ENCODE measurements at places on chromosomes 11 and 22.

DNA sequence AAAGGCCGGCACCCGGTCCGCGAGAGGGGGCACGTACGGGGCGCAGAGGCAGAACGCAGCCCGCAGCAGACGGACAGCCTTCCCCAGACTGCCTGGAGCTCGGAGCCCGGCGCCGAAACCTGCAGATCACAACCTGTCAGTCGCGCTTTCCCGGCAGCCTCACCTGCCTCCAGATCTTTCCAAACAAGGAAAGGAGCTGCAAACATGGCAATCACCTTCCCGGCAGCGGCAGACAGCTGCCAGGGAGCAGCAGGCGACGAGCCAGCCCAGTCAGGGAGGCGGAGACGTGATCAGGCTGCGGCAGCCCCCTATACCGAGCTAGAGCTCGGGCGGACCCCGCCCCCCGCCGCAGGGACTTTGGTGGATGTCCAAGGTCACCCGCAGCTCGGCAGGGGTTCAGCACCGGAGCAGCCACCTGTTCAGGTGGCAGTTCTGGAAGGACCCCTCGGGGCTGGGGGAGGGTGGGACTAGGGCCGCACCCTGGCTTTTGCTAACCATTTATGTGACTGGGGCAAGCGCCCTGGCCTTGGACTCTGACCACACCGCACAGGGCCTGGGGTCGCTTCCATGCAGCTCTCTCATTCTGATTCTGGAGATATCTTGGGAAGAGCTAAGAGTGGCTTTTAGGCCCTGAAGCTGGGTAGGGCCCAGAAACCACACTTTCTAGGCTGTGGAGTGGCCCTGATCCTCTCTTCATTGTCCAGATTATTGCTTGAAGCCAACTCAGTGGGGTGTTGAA is 143.8 kb downstream of the NECTIN1 start:
- no peak for DNase-seq

GRCh38 chr11:94835594-94835927 is 67.4 kb downstream of the AMOTL1 start:
- peak; percentile 29 for DNase-seq

- no peak for DNase-seq
Observed at GRCh38 chr22:38837414-38837928, 6.4 kb downstream of the NPTXR start.

DNA sequence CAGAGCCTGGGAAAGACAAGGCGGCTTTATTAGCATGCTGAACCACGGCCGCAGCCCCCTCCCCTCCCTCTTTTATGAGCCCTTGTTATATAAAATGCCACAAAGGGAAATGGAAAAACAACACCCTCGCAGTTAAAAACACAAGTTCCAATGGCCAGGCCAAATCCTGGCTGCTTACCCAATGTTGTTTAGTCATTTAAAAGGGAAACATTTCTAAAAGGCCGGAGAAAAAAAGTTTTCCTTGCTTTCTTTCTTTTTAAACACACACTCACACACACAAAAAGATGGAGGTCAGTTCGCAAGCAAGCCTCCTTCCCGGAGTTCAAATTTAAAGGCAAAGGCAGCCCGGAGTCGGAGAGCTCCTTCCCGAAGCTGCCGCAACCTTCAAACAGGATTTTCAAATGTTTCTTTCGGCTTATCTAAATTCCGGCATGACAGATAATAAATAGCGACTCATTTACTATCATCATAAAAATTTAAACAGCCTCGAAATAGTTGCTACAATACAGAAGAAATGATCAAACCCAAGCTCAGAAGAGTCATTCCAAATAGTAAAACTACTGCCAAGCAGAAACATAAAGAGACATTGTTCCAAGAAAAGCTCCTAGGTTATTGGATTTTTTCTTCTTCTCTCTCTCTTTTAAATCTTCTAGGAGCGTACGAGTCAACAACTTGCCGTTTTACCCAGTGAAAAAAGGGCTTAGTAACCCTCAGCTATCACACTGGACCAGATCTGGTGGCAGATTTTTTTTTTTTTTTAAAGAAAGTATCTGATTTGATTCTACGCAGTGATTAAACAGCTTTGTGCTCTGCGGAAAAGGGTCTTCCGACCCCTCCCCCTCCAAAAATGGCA is 3.5 kb downstream of the PHF21B start:
- no peak for DNase-seq

DNA sequence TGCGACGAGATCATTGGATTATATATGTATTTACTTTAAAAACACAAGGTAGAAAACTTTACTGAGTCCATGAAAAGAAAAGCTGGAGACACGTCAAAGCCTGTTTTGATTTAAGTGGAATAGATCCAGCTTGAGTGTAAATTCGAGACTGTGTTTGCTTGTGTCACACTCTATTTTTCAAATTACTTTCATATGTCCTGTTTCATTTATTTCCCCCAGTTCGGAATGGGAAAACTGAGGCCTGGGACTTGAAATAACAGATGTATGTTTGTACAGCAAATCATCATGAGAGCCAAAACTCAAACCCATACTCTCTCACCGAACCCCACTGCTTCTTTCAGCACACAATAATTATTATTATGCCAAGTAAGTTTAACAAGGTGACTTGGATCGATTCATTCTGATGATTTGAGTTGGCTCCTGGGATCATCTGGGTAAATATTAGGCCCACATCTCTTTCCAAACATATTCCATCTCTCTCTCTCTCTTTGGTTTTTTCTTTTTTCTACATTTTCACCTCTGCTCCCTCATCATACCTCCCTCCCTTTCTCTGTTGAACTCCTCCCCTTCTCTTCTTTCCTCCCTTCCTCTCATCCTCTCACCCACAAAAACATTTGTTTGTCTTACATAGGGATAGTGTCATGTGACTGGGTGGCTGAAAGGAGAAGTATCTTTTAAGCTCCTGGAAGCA is 21.2 kb downstream of the FZD4 start:
- no peak for DNase-seq

DNA sequence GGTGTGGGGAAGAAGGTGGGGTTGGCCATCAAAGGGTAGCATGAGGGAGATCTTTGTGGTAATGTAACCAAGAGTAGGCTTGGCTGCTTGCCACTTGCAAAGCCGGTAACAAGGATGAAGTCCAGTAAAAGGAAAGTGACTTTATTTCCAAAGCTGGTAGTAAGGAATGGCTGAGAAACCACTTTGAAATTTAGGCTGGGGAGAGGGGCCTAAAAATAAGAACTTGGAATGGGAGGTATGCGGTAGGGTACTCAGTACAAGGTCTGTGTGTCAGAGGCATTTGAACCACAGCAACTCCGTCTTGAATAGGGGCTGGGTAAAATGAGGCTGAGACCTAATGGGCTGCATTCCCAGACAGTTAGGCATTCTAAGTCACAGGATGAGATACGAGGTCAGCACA is 216.0 kb upstream of the ISX start:
- peak; percentile 57 for DNase-seq

- DNase-seq: no peak
Observed at GRCh38 chr11:43575913-43576310, 104.6 kb upstream of the HSD17B12 start.

DNA sequence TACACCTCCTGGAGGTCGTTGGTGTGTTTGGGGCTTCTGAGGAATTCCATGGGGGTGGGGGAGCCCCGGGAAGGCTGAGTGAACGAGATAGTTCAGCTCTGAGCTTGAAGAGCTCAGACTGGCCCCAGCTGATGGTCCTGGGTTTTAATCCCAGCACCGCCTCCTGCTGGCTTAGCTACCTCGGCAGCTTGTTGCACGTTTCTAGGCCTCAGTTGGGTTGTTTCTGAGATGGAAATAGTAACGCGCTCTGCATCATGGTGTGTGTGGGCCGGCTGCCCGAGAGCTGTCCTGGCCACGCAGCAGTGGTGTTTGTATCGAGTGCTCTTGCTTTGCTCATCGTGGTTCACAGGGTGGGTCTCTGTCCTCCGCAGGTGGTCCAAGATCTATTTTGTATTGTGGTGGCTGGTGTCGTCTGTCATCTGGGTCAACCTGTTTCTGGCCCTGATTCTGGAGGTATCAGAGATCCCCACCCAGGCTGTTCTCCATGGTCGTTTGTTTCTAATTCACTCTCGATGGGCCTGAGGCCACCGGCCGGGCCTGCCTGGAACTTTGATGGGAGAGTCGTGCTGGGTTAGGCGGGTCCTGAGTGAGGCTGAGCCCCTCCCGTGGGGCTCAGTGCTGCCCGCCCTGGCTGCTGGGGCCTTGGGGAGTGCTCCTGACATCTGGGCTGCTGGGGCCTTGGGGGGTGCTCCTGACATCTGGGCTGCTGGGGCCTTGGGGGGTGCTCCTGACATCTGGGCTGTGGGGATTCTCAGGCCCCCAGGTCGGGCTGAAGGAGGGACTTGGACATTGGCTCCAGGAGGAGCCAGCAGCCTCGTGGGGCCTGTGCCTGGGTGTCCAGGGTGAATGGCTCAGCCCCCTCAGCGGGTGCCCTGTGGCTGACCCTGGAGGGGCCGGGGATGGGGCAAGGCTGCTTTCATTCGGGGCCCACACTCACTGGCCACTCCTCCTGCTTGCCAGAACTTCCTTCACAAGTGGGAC is 37.7 kb downstream of the TPCN2 start:
- no peak for DNase-seq

DNA sequence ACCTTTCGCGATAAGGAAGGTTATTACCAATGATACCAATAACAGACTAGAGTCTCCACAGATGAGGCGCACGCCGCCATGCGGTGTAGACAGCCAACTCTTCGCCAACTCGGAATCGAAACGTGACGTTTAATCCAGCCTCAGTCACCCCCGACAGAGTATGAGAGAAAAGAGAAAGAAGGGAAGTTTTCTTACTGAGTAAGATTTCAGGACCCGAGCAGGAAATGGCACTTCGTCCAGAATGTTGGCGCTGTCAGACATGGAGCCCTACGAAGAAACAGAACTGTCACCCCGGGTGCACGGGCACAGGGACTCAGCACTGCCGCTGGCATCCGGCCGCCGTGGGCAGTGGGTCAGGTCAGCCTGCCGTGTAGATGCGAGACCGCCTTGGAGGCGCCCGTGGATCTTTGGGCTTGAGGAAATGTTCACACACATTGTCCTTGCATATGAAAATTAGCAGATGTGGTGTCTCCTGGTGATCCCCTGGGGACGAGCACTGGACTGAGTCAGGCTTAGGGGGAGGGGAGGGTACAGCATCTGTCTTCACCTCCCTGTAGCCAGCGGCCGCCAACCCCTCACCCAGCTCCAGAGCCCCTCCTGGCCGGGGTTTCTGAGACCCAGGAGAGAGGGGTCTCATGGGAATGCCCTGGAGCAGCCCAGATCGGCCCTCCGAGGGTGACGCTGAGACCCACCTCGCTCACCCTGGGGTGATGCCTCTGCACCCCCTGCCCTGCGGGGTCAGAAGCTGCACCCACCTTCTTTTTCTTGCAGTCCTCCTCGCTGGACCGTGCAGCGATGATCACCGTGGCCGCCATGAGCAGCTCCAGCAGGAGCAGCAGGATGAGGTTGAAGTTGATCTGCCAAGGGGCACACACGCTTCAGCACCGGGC is 8.3 kb downstream of the MLC1 start:
- DNase-seq: no peak

DNA sequence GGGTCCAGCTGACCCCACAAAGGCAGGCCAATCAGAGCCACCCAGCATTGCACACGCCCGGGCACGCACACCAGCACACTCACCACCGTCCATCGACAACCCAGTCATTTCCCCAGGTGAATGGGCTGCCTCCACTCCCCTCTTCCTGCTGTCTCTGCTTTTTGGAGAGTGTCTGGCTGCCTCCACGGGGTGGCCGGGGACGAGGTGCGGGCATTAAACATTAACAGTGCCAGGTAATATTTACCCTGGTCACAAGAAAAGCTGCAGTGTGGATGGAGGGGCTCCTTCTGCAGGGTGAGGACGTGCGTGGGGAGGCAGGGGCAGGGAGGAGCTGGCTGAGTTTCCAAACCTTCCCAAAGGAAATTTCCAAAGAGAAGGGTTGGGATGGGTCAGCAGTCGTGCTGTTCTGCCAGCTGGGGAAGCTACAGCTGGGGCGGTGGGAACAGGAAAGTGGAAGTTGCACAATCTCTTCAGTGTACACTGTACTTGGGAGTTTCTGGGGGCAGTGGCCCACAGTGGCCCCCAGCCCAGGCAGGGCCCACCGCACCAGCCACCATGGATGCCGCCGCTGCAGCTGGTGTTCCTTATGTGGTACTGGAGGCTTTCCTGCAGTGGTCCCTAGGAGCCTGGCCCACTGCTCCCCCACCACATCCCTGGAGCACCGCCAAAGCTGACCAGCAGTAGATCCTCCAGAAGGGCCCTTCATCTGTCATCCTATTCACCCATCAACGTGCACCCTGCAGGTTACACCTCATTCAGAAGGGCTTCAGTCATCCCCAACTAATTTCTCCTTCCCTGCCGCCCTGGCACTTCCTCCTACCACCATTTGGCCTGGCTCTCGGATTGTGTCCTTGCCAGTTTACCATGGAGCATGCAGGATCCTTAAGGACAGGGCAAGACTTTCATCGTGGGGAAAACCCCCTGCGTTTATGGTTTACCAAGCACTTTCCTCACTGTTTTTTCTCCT is at the start of gene FXYD2:
Gene FXYD2, minus strand, starts transcription at position 174 of the 967 bp plus-strand sequence. Its CDS starts 66 bp downstream, at position 108.
- DNase-seq: no peak

DNA sequence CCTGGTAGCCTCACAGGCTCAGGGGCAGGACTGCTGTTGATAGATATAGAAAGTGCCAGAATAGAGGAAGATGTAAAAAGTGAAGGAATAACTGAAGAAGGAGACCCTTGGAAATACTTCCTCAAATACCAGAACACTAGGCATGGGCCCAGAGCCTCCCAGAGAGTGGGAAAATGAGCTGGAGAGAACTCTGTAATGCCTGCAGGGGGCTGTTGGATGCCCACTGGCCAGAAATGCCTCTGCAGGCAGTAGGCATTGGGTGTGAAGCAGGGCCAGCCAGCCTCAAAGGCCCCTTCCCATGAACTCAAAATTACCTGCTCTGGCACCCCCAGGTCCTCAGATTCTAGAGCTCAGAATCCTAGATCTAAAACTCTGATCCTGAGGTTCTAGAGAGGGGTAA is 15.1 kb downstream of the P2RY2 start:
- no peak for DNase-seq

DNA sequence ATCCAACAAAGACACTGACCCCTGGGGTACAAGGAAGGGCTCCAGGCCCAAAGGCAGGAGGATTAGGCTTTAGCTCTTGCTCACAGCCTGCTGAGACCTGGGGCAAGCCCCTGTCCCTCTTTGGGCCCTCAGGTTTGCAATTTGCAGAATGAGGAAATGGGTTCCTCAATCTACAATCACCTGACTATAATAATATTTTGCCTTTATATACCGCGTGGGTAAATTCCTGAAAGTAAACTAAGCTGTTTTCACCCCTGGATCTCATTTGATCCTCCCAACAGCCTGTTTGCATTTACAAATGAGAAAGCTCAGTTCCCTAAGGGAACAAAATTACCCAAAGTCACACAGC is 797 bp downstream of the STARD10 start:
- no peak for DNase-seq

DNA sequence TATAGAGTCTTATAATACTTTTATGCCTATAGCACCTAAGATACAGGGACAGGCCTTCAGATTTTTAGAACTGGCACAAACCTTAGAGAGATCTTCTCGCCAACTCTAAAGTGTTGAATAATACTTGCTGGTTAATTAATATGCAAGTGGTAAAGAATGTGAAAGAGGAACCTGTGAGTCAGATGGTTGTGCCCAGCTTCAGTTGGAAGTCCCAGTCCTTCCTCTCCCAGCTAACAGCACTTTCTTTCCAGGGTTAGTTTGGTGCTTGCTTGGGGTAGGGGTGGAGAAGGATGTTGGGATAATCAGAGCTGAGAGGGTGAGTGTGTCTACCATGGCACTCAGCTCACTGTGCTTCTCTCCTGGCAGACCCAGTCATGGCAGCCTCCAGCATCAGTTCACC is 4.9 kb upstream of the TMEM132A start:
- DNase-seq: no peak

GRCh38 chr11:47105974-47106373 is 70.7 kb downstream of the ARFGAP2 start:
- DNase-seq: no peak
